Activated CD4-positive, alpha-beta memory T cell treated with anti-CD3 and anti-CD28 coated beads for 36 hours (primary cell): ENCODE measurements at places on chromosomes 4 and X.

- no peak for DNase-seq
Observed at GRCh38 chrX:53379747-53380146, 42.7 kb downstream of the SMC1A start.

DNA sequence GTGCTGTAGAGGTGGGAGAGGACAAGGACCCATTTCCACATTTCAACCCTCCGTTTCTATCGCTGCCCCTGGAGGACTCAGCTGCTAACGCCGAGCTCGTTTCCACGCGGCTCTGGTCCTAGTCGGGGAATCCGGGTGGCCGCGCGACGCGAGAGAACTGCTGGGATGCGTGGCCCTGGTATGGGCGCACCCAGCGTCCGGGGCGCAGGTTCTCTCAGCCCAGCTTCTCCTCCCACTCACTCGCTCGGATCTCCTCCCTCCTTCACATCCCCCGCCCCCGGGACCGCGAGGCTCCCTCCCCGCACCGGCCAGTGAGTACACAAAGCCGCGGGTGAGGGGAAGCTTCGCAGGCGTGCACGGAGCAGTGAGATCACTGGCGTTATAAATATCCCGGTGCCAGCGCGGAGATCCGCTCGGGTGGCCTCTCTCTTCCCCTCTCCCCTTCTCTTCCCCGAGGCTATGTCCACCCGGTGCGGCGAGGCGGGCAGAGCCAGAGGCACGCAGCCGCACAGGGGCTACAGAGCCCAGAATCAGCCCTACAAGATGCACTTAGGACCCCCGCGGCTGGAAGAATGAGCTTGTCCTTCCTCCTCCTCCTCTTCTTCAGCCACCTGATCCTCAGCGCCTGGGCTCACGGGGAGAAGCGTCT is at the start of gene FGF5:
Gene FGF5, plus strand, starts transcription at position 412 of the 649 bp plus-strand sequence. Its CDS starts 161 bp downstream, at position 573.
- DNase-seq: peak; percentile 49

DNA sequence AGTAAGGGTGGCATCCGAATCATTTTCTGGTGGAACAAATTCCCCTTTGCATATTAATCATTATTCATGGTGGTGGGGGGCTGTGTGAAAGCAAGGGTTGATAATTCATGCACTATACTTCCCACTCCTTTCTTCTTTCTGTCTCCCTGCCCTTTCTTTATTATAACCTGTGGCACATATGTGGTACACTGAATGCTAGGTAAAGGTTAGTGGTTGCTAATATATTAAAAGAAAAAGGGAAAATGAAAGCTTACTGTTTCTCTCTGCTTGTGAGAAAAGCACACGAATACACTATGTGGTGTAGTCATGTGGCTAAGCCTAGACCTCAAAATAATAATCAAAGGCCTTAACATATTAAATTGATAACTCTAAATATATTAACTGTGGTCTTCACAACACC is 178.4 kb upstream of the RPS6KA3 start:
- no peak for DNase-seq

DNA sequence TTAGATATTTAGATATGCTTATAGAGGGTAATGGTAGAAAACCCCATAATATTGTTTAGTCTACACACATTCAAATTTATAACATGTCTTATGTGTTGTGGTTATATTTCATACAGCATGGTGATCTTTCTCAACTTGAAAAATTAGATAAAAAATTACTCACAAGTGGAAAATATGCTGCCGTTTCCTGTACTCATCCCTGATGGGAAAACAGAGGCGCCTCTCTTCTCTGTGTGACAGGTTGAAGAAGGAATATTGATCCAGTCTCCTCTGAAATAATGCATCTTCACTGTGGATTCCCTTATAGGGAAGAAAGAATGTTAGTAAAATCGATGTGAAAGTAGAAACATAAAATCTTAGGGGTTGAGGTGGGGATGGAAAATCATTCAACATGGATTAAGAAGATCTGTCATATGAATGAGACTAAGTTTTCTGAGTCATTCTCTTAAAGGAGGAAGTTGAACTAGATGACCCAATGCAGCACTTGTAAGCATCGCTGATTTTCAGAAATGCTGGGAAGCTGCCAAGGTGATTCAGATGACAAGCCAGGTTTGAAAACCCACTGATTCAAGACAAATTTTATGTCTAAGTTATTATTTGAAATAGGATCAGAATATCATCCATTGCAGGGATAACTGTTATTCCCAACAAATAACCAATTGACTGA is 70.7 kb downstream of the ANKRD50 start:
- no peak for DNase-seq

DNA sequence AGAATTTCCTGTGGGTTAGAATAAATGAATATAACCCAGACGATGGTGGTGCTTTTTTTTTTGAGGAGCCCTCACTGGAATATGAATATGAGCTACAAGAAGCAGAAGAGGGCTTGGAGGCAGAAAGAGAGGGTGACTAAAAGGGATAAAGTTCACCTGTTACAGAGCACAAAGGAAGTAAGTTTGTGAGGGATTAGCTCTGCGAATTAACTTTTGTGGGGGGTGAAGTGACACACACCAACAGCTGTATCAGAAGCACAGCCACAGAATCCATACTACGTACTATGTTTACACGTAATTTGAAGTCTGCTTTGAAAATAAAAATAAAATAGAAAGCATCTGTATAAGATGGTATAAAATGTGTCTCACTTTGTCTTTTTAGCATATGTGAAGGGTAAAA is 963.6 kb upstream of the DIAPH2 start:
- no peak for DNase-seq

DNA sequence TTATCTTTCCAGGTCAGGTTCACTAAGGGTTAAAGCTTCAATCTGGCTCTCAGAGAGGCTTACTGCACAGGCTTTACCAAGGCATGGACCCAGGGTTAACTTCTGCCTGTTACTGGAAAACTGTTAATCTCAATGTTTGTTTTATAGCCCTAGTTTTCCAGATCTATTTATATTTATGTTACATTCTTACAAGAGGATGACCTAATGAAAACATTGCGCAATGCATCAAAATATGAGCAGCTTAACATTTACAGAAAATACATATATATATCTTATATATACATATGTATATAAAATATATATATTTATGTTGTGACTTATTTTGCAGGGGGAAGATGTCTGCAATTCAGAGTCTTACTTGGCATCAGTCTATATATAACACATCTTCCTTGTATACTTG is 112.3 kb downstream of the PCDH19 start:
- DNase-seq: no peak

- no peak for DNase-seq
Observed at GRCh38 chr4:145167887-145168286, 12.5 kb downstream of the OTUD4 start.

DNA sequence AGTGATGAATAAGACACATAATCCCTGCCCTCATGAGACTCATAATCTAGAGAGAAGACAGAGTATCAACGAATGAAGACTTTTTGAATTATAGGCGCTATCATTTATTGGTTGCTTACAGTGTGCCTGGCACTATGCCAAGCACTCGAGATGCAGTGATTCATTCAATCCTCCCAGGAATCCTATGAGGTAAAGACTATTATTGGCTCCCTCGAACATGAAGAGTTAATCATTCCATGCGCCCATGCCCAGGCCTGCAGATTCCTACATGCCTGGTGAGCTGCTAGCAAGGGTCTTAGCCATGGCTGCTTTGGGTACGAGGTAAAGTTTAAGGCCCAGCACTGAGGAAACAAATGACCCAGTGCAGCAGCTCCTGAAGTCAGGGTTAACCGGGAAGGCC is 47.0 kb downstream of the TEX13B start:
- no peak for DNase-seq

GRCh38 chrX:23115651-23116050 is 115.9 kb downstream of the DDX53 start:
- no peak for DNase-seq

DNA sequence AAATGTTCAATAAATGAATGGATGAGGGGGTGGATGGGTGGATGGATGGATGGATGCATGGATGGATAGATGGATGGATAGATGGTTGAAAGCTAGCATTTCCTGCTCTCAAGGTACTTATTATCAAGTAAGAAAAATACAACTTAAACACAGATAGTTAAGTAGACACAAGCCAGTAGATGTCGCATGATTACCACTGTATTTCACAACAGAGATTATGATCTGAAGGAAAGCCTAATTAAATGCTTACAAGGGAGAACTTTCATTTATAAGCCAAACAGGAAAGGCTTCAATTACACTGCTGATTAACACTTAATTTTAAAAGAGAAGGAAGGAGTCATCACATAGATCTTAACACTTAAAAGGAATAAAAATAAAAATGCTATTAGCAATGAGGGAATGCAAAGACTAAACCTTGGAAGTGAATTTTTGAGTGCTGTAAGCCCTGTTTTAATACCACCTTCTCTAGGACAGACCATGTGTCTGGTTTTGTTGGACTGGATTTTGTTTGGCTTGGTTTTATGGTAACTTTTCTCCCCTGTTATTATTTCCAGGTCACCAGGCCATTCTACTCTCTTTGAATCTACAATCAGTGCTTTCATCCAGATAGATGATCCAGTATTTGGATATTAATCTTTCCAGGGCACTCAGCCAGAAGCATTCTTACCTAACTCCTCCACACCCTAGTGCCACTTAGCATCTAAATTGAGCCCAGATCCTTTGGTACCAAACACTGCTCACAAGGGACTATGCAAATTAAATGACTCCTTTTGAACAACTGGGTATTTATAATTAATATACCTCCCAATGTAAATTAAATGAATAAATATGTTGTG is 75.5 kb upstream of the SLC39A8 start:
- no peak for DNase-seq

GRCh38 chrX:148568763-148569162 is 68.3 kb downstream of the AFF2 start:
- DNase-seq: no peak

DNA sequence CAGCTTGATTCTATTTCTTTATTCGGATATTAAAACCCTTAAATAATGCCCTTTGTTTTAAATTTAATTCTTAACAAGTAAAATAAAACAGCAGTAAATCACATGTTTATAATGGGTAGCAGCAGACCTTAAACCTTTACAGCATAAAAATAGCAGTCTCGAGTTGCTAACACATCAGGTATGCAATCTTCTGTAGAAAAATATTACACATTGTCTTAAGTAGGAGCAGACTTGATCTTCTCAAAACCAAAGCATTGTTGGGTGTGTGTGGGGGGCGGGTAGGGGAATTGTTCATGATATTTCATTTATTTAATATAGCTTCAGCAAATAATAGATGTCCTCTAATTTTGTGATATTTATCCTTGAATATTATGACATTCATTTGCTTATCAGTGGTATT is 331.4 kb downstream of the PCDH7 start:
- DNase-seq: no peak

DNA sequence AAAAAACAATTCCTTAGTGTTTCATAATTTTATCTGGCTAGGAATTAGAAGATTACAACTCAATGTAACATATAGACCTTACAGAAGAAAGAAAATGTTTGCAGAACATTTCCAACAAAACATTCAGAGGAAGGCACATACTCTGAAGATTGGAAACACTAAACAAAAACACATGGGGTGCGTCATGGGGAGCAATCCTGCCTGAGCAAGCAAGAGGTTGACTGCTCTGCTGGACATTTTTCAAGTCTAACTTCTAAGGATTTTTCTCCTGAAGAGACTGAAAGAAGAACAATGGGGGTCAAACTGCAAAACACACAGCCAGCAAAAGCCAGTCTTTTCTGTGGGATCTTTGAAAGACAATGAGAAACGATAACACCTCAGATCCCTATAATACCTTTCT is 182.8 kb downstream of the GUCY2F start:
- DNase-seq: no peak

- no peak for DNase-seq
Observed at GRCh38 chr4:137361756-137362470, 170.4 kb downstream of the PCDH18 start.

GRCh38 chr4:6695660-6696610 is 2.3 kb downstream of the S100P start:
- peak; percentile 76 for DNase-seq

- DNase-seq: no peak
Observed at GRCh38 chrX:22542641-22543040, 269.9 kb downstream of the CBLL2 start.

DNA sequence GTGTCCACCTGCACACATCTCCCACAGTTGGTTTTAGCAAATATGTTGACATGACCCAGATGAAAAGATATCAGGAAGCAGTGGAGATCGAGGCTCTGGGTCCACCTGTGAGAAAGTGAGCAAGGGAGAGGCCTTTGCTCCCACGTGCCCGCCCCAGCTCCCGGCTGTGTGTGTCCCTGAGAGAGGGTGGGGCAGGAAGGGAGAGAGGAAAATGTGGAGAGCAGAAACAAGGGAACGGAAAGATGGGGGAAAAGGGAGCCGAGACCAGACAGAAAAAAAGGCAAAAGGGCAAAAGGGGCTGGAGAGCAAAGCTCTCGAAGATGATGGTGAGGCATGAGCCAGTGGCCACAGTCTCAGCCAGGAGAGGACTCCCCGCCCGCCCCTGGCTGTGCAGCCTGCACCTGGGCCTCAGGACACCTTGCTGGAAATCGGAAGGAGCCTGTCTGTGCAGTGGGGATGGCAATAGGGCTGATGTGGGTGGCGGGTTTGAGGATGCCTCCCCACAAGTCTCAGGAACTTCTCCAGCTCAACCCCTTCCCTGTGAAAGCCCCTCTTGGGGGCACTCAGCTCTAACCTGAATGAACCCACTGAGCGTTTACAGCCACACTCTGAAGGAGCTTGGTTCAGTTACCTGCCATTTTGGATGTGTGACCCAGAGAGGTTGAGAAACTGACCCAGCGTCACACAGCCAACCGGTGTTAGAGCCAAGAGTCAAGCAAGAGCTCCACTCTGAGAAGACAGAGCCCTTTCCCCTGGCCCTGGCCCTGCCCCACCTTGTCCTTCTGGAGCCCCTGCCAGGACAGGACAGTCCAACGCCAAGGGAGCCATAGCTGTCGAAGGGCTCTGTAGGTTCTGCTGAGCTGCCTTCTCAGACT is 20.3 kb upstream of the MSX1 start:
- DNase-seq: no peak

GRCh38 chr4:125316401-125316790 is 1.6 kb downstream of the FAT4 start:
- peak; percentile 10 for DNase-seq

DNA sequence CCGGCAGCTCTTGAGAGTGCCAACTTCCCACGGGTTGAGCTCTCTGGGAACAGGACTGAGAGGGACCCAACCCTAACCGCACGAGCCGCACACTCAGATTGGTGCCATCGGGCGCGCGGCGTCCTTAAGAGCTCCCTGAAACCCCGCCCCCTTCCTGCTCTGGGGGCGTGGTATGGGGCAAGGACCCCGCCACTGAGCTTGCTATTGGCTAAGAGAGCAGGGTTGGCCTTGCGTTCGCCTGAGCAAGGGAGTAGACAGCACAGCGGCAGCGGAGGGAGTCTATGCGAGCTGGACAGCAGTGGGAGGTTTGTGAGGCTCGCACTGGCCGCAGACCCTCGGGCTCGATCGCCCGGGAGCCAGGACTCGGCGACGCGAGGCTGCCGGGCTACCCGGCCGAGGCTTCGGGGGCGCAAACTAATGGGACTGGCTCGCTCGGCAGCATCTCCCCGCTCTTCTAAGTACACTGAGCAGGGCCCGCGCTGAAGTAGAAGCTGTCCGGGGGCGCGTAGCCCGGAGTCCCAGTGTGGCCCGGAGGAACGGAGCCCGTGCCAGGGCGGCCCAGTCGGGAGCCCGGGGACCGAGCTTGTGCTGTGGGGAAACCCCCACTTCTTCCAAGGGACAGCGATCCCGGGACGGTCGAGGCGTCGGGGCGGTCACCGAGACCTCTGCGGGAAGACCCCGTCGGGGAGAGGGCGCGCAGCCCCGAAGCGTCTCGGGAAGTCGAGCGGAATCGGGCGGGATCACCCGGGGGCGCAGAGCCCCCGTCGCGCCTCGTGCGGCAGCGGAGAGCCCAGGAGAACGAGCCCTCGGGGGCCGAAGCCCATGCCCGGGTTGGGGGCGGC is at the start of gene EFNB1:
Gene EFNB1, plus strand, starts transcription at position 282 of the 842 bp plus-strand sequence. CDS start 756 bp downstream, outside the sequence.
- DNase-seq: peak; percentile 89
